ENCODE measurements at places on chromosomes 2 and 18. TPM values are rescaled to one million over a fixed set of nuclear protein-coding genes. Genes with fewer than 3 reads are reported as not detected.

- no peak for DNase-seq
These were observed 20.5 kb downstream of the CARF start for GRCh38 chr2:202932425-202933138.

DNA sequence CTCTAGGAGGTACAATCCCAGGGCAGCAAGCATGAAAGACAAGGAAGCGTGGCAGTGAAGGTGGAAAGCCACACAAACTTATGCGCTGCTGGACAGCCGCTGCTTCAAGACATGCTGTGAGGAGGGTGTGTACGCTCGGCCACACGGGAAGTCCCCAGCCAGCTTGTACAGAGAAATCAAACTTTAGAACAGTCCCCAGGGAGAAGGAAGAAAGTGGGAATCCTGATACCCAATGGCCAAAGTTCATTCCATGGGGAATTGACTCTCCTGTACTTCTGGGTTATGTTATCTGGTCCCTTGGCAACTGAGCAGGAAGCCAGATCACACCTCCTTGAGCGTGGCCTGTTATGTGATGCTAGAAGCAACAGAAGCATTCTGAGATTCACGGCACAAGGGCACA is 86.1 kb upstream of the BOD1L2 start:
- no peak for DNase-seq

- no peak for DNase-seq
These were observed 12.3 kb downstream of the DCTN1 start for GRCh38 chr2:74367789-74368188.

DNA sequence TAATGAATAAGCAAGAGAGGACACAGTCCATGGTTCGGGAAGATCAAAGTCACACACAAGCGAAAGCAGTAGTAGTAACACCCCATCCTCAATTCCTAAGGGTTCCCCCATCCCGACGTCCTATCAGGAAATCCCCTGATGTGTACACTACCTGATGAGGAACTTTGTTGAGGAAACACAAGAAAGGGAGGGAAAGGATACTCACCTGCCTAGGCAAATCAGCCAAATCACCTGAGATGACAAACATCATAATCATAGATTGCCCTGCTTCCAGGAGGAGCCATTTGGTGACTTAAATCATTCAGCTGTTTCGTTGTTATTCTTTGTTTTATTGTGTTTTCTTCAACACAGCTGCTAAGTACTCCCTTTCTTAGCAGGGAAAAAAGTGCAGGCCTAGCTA is 55.5 kb upstream of the SPOPL start:
- DNase-seq, result no peak

DNA sequence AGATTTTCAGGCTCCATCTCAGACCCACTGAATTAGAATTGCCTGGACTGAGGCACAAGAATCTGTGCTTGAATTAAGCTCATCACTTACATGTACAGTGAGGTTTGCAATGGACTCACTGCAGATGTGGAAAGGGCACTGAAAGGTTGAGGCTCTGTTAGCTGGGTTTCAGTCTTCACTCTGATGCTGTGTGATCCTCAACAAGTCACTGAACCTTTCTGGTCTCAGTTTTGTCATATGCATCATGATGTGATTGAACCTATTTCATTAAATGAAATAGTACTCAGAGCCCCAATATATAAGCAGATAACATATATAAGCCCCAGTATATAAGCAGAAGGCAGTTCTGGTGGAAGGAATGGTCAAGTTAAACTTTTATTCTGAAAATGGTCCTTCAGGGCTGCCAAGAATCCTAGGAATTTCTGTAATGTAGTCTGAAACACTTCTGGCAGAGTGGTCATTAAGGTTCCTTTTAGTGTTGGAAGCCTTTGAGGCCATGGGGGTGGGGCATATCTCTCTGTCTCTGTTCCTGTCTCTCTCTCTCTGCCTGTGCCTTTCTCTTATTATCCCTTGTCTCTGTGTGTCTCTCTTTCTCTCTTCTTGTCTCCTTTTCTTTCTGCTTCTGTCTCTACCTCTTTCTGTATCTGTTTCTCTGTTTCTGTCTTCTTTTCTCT is 110.4 kb downstream of the ADCYAP1 start:
- DNase-seq, result no peak

- no peak for DNase-seq
These were observed 155.1 kb downstream of the DOCK10 start for GRCh38 chr2:224887141-224887540.

GRCh38 chr2:36307441-36307840 is 48.1 kb upstream of the CRIM1 start:
- no peak for DNase-seq

DNA sequence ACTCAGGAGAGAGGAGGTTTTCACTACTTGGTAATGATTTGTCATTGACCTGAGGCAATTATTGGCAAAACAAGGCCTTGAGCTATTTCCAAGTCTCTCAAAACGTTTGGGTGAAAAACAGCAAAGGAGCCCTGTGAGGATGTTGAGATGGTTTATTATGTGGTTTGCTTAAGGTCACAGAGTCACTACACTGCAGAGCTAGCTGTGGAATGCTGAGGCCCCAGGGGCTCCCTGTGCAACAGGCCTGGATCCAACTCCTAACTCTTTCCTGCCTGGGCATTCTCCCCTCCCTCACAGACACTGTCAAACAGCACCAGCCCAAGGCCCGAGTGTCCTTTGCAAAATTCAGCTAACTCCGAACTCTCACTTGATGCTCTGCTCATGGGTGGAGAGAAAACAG is 754.6 kb upstream of the SOX11 start:
- DNase-seq, result no peak

- DNase-seq, result no peak
These were observed 264.0 kb upstream of the CHST9 start for GRCh38 chr18:27449104-27449503.

- no peak for DNase-seq
These were observed 72.1 kb downstream of the NPAS2 start for GRCh38 chr2:100891906-100892642.

DNA sequence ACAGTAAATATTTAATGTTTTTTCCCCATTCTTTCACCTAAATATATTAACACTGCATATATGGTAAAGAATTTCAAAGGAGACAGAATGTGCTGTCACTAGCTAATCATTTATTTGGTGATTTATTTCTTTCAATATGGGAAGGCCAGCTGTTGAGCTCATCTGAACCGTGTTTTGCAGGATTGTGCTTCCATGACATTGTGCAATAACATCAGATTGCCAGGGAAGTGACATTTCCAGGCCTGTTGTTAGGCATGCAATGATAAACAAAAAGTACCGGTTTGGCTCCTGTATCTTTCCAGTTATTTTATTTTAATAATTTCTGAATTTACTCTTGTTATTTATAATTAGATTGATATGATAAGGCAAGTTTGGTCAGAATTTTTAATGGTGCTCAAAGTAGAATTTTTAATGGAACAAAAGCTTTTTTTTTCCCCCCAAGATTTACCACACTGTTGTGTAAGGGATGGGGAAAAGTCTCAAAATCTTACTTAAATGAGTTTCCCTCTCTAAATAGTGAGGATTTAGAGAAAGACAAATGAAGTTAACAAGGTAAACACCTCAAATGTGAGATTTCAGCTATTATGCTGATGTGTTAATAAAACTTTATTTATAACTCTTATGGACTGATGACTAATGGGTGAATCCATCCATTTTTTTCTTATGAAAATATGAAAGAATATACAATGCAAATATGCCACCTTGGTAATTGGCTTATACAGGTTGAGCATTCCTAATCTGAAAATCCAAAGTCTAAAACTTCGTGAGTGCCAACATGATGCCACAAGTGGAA is 52.7 kb downstream of the MALT1 start:
- no peak for DNase-seq

DNA sequence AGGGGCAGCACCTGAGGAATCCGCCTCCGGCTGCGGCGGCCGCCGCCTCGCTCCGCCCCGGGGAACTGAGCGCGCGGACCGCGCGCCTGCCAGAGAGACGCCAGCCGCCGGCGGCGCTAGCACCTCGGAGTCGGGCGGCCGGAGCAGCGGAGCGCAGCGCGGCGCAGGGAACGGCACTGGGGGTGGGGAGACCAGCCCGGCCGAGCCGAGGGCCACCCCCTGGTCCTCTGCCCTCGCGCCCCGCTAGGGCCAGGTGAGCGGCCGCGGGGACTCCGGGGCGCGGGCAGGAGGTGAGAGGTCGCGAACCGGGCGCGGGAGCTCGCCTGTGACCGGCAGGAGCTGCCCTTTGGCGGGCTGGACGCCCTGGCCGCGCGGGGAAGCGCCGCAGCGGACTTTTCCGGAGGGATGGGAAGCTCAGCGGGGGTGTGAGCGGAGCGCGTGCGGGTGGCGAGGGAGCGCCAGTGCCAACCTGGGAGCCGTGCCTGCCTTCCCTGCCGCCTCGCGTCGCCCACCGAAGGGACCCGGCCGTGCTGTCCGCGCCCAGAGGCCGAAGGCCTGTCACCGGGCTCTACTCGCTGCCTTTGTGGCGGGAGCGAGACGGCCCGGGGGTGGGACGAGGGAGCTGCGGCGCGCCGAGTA is at the start of gene GREB1L:
Gene GREB1L (plus strand): TSS at position 92 of the 639 bp plus-strand sequence. CDS start 141,287 bp downstream, outside the sequence.
- DNase-seq, result no peak

DNA sequence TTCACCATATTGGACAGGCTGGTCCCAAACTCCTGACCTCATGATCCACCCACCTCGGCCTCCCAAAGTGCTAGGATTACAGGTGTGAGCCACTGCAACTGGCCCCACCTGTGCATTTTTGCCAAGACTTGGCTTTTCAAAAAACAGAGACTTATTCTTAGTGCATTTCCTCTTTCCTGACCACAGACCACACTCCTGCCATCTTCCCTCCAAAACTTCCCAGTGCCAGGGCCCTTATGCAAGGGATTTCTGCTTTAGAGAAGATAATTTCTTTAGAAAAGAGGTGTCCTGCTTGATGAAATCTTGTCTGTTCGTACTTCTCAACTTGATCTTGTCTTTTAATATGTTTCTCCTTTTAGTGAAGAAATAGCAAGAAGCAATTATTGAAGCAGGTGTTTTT is 98.8 kb upstream of the ZNF516 start:
- no peak for DNase-seq

DNA sequence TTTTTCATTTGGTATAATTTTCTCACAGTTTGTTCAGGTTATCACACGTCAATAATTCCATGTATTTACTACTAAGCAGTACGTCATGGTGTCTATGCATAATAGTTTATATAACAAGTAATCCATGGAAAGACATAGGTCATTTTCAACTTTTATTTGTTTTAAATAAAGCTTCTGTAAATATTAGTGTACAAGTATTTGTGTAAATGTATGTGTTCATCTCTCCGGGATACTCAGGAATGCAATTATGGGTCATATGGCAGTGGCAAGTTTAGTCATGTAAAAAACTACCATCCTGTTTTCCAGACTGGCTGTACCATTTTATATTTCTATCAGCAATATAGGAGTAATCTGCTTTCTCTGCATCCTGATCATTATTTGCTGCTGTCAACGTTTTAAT is 231.1 kb upstream of the ZNF804A start:
- DNase-seq, result no peak

- DNase-seq, result no peak
These were observed 74.2 kb downstream of the SMCHD1 start for GRCh38 chr18:2729757-2730156.

GRCh38 chr2:174668075-174668474 is 70.5 kb upstream of the WIPF1 start:
- no peak for DNase-seq

DNA sequence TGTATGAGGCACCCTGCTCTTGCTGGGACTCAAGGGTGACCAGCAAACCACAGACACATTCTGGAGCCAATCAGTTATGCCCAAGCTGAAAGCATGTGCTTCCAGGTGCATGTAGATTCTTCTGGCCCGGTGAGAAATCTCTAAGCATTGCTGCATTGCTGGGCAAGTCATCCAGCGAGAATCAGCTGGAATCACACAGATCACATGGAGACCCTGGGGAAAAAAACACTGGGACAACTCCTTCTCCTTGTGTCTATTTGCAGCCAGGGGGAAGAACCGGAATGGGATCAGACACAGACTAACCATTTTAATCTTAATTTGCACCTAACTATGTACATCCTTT is 119.7 kb upstream of the KLF7 start:
- DNase-seq, result no peak

- no peak for DNase-seq
These were observed 6.4 kb upstream of the GEMIN6 start for GRCh38 chr2:38771632-38772031.

DNA sequence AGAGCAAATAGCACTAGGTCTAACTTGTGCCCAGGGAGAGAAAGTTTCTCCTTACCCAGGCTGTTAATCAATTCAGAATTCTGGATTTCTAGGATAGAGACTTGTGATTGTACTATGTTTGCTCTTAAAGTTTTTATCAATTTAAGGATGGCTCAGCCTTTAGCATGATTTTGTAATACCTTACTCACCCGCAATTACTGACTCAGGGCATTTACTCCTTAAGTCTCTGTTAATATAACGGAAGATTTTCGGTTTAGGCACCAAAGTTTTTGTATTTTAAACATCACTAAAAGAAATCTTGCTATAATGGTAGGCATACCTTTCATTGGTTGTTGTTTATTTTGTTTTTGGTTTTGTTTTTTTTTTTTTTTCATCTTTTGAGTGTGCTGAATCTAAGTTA is 358.2 kb downstream of the RBM43 start:
- DNase-seq, result no peak

DNA sequence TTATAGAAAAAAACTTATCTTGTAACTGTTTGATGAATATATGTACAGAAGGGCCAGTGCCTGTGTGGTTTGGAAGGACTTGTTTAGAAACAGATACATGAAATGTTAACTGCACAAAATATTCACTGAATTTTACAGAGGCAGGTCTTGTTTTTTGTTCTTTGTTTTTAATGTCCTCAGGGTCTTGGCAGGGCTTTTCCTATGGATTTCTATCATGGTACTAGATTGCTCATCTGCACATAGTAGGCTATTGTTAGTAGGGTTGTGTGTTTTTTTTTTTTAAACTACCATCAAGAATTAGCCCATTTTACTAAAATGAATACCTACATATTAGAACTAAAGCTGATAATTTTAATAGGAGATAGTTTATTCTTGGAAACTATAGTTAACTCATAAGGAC is 3.5 kb downstream of the CABYR start:
- no peak for DNase-seq

DNA sequence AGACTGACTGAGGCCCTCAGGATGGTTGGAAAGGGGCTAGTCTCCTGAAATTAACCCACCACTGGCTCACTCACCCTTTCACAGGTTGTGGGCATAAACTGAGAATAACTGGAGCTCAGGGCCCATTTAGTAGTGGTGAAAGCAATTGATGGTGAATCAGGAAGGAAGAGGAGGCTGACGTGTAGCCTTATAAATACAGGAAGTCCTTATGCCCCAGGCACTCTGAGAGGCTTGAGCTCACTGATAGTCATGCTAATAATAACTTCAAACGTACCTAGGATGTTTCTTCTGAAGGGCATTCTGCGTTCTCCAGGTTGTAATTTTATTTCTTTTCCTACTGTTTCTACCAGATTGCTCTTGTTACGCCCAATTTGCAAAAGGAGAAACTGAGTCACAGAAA is 328.4 kb downstream of the CLIP4 start:
- no peak for DNase-seq

- no peak for DNase-seq
These were observed 106.1 kb downstream of the MYO1B start for GRCh38 chr2:191351298-191351697.

Gene PHLPP1
- total RNA-seq, result 4.8 TPM

Gene TXNL4A
- total RNA-seq, result 96.5 TPM

Gene BCL2
- total RNA-seq, result 25.9 TPM

Gene NCKAP1
- 153 TPM for total RNA-seq

Gene STEAP3
- total RNA-seq, result 10.7 TPM

Gene PIEZO2
- 0.46 TPM for total RNA-seq

Gene EFEMP1
- 48.5 TPM for total RNA-seq

Gene ANKRD62
- total RNA-seq, result not detected

All from cardiac septum (tissue), 1 donor.